NCI-H1694 treated with DMSO at 0.1 percent for 48 hours (cell line): ENCODE measurements at places on chromosomes 12 and 14.
A peak's percentile ranks its signal among the peaks of the same experiment; 100 is the strongest.

DNA sequence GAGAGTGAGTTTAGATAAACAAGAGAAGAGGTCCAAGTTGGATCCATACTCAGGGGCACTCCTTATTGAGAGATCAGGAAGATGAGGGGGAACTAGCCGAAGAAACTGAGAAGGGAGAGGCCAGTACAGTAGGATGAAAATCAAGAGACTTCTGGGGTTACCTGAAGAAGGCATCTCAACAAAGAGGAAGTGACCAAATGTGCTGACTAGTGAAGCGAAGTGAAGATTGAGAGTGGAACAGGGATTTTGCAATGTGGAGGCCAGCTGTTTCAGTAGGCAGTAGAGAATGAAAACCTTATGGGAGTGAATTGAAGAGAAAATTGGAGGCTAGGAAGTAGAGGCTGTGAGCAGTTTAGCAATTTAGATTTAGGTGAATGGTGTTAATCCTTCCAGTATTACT lies 153.0 kb downstream of the SYNE2 start:
- no peak for DNase-seq

DNA sequence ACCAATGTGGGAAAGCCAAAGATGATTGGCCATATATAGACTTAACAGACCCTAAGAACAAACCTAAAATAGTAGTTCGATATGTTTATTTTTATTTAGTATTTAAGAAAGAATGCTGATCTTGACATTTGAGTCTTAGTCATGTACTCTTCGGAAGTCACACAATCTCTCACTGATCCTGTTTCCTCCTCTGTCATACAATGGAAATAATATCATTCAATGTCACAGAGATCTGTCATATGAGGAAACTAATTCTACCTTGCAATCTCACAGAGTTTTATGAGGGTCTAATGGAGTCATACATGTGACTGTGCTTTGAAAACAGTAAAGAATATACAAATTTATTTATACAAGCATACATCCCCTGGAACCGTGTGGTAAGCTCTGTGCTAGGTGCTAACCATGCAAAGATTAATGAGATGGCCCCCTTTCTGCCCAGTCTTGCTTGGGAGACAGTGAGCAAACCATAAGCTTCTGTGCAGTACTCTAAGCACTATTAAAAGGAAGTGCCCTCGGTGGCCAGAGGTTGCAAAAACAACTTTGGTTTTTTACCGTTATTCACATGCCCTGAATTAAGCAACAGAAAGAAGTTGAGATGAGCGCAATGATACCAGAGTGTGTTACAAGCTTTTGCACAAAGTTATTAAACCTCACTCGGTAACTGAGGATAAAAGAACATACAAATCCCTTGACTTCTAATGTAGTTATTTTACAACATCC lies 1.7 kb upstream of the LIN7A start:
- DNase-seq, result no peak

DNA sequence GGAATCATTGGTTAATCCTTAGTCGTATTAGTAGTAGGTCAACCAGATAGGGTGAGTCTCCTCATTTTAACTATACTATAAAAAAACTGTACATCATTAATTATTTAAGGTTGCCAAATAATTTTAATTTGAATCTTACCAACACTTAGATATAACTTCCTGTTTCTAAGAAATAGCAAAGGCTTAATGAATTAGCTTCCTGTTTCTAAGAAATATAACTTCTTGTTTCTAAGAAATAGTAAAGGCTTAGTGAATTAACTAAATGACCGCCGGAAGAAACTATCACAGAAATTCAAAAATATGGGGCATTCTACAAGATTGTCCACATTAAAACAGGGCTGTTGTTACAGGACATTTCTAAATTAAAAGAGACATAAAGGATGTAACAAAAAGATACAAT lies 392.9 kb upstream of the FOXG1 start:
- no peak for DNase-seq

DNA sequence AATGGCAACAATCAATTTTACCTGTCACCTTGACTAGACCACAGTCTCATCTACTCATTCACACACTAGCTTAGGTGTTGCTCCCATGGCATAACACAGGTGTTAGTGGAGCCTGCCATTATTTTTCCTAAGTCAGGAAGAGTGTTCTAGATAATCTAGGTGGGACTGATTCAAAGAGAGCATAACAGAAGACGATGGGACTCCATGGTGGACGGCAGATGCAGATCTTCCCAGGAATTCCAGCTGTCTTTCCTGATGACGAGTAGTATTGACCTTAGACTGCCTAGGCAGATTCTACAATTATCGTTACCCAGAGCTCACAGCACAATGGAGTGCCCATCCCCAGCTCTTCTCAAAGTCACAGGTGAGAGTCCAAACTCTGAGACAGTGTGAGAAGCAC lies 589.0 kb downstream of the TMEM121 start:
- DNase-seq, result no peak

DNA sequence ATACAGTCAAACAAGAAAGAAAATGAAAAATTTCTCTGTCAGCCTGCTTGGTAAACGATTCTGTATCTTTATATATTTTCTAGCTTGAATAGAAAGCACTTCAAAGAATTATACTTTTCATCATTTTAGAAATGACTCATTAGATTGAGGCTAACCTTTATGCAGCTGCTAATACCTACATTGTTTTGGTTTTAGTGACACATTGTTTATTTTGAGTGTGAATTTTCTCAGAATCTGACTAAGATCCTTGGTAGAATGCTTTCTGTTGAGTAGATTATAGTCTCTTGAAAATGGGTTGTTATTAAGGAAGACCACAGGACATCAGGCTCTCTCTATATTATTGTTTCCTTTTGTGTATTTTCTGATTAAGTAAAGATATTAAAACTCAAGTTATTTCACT lies at the start of gene PMCH:
TSS of gene PMCH (minus strand) at position 45 of the 400 bp plus-strand sequence. CDS start 63 bp downstream, outside the sequence.
- no peak for DNase-seq

DNA sequence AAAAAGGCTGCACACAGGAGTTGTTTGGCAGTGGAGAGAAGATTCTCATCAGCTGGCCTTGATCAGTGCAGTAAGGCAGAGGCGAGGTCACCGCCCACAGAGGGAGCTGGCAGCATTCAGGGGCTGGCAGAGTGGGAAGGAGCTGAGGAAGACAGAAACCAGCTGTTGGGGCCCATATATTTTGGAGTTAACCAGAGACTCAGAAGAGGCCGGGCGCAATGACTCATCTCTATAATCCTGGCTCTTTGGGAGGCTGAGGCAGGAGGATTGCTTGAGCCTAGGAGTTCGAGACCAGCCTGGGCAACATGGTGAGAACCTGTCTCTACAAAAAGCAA lies 17.7 kb downstream of the SMCO2 start:
- no peak for DNase-seq

DNA sequence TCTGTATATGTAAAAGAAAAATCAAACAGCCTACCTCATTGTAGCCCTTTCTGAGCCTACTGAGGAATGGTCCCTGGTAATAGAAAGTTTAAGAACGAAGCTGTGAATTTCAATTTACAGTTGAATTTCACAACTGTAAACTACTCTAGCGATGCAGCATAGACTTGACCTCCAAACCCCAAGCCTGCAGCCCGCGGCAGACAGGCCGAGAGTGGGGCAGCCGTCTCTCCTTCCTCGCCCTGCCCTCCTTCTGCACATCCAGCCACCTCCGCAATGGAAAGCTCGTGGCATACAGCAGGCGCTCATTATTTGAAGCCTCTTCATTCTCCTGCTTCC lies 15.3 kb downstream of the RNASE2 start:
- no peak for DNase-seq

DNA sequence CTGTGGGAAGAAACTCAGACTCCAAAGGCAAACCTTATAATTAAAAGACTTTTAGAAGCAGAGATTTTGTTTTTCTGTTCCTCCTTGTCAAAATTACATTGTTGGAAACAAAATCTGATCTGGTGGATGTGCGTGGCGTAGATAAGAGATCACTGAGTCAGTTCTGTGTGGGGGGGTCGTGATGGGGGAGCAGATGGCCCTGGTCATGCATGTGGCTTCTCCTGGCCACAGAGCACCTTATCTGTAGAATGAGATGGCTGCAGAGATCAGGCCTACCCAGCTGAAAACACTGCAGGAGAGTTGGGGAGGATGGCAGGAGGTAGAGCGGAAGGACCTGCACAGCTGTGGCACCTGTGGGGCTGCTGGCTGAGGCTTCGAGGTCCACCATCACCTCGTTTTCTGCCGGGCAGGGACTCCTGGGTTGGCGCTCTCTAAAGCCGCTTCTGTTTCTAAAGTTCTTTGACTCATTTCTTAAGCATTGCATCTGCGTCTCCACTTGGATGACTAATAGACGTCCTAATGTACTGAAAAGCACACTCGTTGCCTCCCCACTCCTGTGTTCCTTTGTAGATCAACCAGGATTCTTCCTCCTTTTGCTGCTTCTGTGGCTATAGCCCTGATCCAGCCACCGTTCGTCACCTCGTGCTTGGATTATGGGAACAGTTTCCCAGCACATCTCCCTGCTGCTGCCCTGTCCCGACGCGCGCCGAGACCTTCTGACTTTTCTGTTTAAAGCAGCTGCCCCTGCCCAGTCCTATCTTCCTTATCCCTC lies 93.4 kb downstream of the TSPAN9 start:
- no peak for DNase-seq

GRCh38 chr12:83244001-83244400 lies 557.3 kb downstream of the TMTC2 start:
- no peak for DNase-seq

DNA sequence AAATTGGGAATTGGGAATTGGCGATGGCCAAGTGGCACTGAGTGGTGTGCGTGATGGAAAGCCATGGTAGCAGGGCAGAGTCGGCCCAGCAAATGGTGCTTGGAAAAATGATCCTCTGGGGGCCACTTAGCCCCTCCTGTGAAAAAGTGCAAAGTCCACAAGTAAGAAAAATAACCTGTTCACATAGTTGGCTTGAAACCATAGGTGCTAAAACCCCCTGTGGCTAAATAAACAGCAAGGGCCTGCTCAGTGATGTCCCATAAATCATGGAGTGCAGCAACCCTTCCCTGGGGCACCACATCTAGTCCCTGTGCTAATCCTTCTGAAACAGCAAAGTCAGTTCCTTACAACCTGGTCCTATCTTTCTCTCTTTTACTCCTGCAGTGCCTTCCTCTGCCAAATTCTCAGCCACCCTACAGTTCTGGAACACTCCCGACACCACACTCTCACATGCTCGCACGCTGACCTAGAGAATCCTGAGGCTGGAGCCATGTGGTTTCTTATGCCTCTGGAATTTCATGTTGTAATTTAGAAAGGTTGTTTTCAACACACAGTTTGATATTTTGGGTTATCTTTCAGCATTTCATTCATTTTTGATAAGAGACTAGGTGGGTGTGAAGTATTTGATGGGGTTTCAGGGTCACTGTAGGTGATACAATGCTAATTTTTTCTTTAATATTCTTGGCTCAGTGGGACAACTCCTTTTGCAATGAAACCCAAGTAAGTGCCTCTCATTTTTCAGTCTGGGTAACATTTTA lies 123.6 kb downstream of the SMOC1 start:
- DNase-seq, result no peak

DNA sequence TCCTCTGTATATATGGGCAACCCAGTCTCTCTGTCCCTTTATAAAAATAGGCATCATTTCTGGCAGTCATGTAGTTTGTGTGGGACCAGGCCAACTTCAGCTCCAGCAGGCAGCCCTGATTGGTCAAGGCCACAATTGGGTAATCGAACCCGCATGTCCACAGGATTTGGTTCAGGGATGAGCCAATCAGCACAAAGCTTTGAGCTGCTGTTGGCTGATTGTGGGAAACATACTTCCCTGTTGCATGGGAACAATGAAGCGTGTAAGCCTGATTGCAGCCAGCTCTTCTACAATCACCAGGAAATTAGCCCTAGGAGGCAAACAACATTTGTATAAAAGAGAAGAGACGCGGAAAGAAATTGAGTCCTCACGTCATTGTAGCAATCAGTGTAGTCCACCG lies 328.6 kb downstream of the PCNX1 start:
- no peak for DNase-seq

DNA sequence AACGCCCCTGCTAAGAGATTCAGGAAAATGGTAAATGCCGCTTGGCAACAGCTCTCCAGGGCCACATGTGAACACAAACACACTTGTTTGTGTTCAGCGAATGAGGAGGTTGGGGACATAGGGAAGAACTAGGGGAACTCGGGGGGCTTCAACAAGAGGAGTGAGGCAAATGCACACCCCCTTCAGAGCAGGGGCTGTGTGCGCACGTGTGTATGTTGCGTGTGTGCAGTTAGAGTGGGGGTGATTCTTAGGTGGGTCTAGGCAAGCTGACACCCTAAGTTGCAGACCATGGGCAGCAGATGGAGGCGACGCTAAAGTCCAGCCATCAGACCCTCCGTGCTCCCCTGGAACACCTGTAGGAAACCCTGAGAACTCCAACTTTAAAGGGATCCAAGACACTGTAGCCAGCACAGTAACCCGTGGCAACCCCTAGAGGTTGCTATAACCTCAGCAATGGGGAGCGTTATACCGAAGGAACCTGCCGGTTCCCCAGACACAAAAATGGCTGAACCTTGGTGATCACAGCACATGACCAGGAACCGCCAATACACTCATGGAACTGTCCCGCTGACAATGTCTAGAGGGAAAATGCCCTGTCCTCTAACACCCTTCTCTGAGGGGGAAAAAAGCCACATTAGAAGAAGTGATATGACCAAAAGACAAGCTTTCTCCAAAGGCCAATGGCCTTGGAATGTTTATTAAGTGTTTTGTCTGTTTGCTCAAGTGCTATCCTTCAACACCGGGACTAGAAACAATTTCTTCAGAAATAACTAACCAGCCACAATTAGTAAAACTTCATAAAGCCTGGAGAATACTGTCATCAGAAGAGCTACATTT lies 86.5 kb upstream of the CEP83 start:
- no peak for DNase-seq

- DNase-seq, result peak; percentile 96
These were observed 166.8 kb upstream of the TMEM260 start for GRCh38 chr14:56412468-56413434.
